GM13976 (cell line): ENCODE measurements at places on chromosomes 5 and 9.

DNA sequence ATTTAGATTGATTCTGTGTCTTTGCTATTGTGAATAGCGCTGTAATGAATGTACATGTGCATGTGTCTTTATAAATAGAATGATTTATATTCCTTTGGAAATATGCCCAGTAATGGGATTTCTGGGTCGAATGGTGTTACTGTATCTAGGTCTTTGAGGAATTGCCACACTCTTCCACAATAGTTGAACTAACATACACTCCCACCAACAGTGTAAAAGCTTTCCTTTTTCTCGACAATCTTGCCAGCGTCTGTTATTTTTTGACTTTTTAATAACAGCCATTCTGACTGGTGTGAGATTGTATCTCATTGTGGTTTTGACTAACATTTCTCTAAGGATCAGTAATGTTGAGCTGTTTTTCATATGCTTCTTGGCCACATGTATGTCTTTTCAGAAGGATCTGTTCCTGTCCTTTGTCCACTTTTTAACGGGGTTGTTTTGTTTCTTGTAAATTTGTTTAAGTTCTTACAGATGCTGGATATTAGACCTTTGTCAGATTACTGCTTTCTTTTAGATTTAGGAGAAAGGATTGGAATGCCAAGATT is 125.0 kb upstream of the NR5A1 start:
- no peak for DNase-seq

DNA sequence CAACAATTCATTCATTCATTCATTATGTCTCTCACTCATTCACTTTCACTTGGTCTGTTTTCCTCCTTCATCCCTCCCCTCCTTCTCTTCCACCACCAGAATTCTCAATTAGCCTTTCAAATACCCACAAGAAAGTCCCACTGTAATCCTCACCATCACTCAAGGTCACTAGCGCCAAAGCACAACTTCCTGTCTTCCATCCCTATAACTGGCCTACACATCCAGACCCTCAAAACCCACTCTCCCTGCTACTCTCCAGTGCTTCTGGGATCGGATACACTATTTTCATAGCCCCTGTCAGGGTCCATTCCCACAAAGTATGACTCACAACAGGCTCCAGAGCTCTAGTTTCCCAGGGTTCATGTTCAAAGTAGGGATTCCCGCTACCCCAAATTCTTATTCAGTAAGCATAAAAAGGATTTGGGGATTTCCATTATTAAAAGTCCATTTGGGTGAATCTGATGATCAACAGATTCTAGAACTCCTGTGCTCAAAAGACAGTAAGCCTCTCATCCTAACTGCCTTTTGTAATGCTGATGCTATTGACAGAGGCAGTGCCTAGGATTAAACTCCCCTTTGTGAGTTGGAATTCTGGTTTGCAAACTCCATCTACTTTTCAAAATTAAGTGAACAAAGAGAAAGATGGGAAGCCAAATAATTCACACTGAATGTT is 250.9 kb downstream of the SEMA5A start:
- no peak for DNase-seq

- DNase-seq = no peak
Observed at GRCh38 chr5:151758141-151758429, 346 bp downstream of the ATOX1 start.

DNA sequence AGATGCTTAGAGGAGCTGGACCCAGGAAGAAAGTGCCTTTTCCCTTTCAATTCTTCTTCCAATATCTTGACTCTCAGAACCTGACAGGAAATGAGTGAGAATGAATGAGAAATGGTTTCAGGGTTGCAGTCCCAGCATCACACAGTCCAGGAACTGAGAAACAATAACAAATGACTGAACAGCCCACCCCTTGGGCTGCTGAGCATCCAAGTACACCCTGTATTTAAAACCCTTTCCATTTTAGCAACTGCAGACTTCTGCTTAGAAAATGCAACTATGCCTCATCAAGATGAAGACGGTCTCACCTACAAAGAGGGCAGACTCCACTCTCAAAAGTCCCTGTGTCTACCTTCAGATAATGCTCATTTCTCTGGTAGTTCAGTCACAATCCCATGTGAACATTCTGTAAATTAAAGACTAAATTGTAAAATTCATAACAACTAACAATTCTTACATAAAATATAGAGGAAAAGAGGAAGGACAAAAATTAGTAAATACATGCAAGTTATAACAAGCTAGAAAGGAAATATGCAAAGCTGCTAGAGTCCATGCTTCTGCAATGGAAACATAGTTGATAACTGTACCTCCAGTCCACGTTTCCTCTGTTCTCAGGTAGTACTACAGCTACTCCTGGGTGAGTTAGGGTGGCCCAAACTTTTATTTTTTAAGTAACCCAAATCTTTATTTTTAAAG is 316.5 kb downstream of the ICE1 start:
- DNase-seq = no peak

GRCh38 chr9:37410354-37410861 is 12.1 kb upstream of the GRHPR start:
- DNase-seq = no peak

- no peak for DNase-seq
Observed at GRCh38 chr5:123433596-123433995, 10.4 kb upstream of the CEP120 start.

- no peak for DNase-seq
Observed at GRCh38 chr9:106286249-106286648, 576.7 kb upstream of the ZNF462 start.

GRCh38 chr5:80960531-80961375 is 590 bp downstream of the RASGRF2 start:
- peak; percentile 28 for DNase-seq

GRCh38 chr5:102018690-102019089 is 277.4 kb downstream of the SLCO4C1 start:
- DNase-seq = no peak

DNA sequence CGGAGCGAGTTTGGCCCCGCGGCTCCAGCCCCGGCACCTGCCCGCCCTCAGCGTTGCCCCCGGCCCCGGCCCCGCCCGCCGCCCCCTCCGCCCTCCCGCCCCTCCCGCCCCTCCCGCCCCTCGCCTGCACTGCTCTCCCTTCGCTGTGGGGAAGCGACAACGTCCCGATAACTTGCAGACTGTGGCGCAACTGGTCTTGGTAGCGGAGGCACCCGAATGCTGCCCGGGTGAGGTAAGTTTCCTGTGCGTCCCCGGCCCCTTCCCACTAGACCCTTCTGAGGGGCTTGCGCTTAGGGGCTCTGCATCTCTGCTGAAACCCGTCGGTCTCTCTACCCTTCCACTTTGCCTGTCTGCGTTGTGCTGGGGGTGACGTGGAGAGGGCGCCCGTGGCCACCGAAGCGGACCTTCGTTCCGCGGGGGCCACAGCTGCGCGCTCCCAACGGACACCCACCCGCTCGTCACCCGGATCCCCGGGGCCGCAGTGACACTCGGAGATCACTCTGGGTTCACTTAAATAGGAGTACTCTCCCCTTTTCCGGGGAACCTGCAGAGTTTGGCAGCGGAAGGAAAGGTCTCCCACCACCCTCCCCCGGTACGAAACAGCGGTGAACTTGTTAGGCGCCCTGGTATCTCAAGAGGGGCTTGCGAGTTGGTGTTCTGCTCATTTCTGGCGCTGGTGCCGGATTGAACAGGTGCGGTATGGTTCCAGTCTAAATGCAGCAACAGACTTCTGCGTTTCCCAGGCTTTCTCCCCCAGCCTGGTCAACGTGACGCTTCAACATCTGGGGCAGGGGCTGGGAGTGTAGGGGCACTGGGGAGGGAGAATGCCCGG is 707 bp downstream of the PIP5K1B start:
- DNase-seq = peak; percentile 58

DNA sequence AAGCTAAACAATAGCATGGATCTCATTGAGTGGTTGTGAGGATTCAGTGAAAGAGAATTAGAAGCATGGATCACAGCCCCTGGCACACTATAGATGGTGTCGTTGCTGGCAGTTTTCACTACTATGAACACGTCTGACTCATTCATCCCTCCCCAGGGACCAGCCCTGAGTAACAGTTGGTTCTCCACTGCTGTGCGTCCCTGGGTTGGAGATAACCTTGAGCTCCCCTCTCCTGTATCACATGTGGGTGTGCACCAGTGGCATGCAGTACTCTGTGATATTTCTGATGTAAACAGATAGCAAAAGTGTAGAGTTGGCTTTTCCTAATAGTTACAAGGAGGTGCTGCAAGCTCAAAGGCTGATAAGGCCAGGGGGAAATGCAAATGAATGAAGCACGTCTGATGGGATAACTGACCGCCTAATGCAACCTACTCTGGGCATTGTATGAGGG is 8.8 kb upstream of the LCP2 start:
- DNase-seq = no peak

- no peak for DNase-seq
Observed at GRCh38 chr9:64066736-64067368, 1218.2 kb downstream of the FOXD4L5 start.

DNA sequence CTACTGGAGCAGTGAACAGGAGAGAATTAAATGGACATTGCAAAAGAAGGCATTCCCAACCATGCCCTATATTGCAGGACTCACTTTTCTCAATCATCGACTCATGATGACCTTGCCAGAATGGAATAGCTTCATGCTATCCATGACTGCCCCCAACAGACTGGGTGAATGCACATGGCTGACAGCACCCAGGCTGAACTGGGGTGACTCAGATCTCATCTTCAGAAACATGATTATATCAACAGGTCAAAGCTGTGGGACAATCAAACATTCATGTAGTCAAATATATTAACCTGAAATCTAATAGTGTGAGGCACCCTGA is 34.7 kb upstream of the MIER3 start:
- DNase-seq = no peak

- no peak for DNase-seq
Observed at GRCh38 chr5:83197326-83197967, 120.1 kb downstream of the XRCC4 start.

DNA sequence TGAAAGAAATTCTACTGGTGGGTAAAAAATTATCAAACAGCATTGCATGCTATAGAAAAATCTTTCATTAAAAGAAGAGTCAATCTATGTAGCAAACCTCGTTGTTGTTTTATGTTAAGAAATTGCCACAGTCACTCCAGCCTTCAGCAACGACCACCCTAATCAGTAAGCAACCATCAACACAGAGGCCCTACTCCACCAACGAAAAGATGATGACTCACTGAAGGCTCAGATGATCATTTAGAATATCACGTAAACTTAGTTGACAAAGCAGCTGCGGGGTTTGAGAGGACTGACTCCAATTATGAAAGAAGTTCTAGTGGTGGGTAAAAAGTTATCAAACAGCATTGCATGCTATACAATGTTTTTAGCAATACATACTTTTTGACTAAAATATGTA is 242.6 kb downstream of the DRD1 start:
- DNase-seq = no peak

- no peak for DNase-seq
Observed at GRCh38 chr9:35731415-35732184, 395 bp downstream of the TLN1 start.

DNA sequence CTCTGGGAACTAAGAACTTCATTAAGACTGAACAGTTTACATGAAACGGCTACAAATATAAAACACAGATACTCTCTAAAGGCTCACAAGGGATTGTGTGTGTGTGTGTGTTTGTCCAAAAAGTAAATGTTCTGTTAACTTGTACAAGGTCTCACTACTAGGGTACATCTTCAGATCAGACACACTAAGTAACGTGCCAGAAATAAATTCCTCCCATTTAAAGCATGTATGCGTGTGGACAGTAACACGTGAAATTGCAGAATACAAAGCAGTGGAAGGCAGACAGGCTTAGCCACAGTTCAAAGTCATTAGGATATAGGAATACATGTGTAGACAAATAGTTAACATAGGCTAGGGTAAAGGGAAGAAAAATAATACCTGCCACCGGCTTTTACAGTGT is 1.8 kb downstream of the BNC2 start:
- DNase-seq = no peak

- no peak for DNase-seq
Observed at GRCh38 chr9:8842402-8843193, 1043.0 kb upstream of the DMAC1 start.

- no peak for DNase-seq
Observed at GRCh38 chr9:4098031-4098430, 201.8 kb downstream of the GLIS3 start.

- DNase-seq = no peak
Observed at GRCh38 chr5:17087035-17087434, 130.4 kb upstream of the BASP1 start.
